Tibial nerve (tissue), 4 donors: ENCODE measurements at places on chromosomes 11 and 22. TPM values are rescaled to one million over a fixed set of nuclear protein-coding genes. Genes with fewer than 3 reads are reported as not detected.
A peak's percentile ranks its signal among the peaks of the same experiment; 100 is the strongest.

- DNase-seq = no peak
- no peaks in the 10 kb centered on the region for H3K27me3 ChIP-seq
- no peak overlapping the region for H3K27ac ChIP-seq
- H3K4me3 ChIP-seq = no peak overlapping the region
- H3K4me1 ChIP-seq = no peaks in the 10 kb centered on the region
These were observed 326.4 kb downstream of the GUCY1A2 start for GRCh38 chr11:106691807-106692365.

- DNase-seq = no peak
- H3K4me3 ChIP-seq = no peak overlapping the region
- H3K27me3 ChIP-seq = no peaks in the 10 kb centered on the region
- H3K36me3 ChIP-seq = no peaks in the 10 kb centered on the region
- H3K4me1 ChIP-seq = no peaks in the 10 kb centered on the region
These were observed 28.6 kb downstream of the GNB1L start for GRCh38 chr22:19825904-19826618.

The SLCO2B1 gene
- total RNA-seq = 80.6 TPM

- no peaks in the 10 kb centered on the region for H3K27me3 ChIP-seq
- H3K4me1 ChIP-seq = peaks cover 87% of the 10 kb centered on the region
- H3K36me3 ChIP-seq = no peaks in the 10 kb centered on the region
- peak; percentile 66 for DNase-seq
- H3K4me3 ChIP-seq = peak within 1 kb of the TSS; percentile 81
- H3K27ac ChIP-seq = peak within 1 kb of the TSS; percentile 93
These were observed at the start of gene ST3GAL4 for GRCh38 chr11:126355324-126355925. ST3GAL4 (plus strand) TSS chr11:126355686; CDS start chr11:126406156, 50,470 bp downstream.

The PDGFD gene
- 26.0 TPM for total RNA-seq

The SH3BP1 gene
- 18.6 TPM for total RNA-seq
